Hematopoietic multipotent progenitor cell treated with erythropoietin and hydrocortisone succinate and interleukin-3 and kit ligand, for 6 days (in vitro differentiated cells): ENCODE measurements at places on chromosomes 16 and 17.
A peak's percentile ranks its signal among the peaks of the same experiment; 100 is the strongest.

GRCh38 chr16:56525236-56525635 is 5.4 kb upstream of the BBS2 start:
- DNase-seq: no peak

DNA sequence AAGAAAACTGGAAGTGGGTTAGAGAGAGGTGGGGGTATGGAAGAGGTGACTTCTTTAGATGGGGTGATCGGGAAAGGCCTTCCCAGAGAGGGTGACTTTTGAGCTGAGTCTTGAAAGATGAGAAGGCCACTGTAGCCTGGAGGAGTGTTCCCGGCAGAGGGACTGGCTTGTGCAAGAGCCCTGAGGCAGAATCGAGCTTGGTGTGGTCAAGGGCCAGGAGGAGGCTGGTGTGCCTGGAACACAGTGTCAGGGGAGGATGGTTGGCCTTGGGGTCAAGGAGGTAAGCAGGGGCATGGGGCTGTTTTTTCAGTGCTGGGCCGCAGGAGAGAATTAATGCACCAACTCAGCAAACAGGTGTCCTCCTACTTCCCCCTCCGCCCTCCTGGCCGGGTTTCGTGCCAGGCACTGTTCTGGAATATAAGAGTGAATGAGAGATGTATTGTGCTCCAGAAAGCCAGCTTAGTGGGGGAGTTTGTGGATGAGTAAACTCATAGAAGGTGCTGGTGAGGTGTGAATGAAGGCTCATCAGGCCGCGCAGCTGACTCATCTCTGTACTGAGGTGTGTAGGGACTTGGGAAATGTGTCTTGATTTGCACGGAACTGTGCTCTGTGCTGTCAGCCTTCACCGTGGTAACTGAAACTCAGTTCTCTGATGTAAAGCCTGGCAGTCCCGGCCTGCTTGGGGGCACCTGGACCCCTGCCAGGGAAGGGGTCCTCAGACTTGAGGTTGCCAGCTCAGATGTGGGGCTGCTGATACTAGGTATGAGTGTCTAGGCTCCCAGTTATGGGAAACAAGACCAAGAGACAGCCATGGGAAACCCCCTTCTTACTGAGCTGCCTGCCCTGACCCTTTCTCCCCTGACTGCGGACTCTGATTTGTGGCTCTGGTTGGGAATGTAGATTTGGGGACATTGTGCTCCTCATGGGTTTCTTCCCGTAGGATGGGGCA is 15.3 kb downstream of the KSR1 start:
- no peak for DNase-seq

- no peak for DNase-seq
Measured at GRCh38 chr16:17083628-17084027, 387.1 kb downstream of the XYLT1 start.

- no peak for DNase-seq
Measured at GRCh38 chr17:65593855-65594845, 32.7 kb upstream of the AXIN2 start.

GRCh38 chr17:7558544-7559319 is at the start of gene TNFSF13:
TSS of gene TNFSF13 (plus strand) at chr17:7558750. CDS start at chr17:7559040, 290 bp downstream.
- DNase-seq: peak; percentile 78

DNA sequence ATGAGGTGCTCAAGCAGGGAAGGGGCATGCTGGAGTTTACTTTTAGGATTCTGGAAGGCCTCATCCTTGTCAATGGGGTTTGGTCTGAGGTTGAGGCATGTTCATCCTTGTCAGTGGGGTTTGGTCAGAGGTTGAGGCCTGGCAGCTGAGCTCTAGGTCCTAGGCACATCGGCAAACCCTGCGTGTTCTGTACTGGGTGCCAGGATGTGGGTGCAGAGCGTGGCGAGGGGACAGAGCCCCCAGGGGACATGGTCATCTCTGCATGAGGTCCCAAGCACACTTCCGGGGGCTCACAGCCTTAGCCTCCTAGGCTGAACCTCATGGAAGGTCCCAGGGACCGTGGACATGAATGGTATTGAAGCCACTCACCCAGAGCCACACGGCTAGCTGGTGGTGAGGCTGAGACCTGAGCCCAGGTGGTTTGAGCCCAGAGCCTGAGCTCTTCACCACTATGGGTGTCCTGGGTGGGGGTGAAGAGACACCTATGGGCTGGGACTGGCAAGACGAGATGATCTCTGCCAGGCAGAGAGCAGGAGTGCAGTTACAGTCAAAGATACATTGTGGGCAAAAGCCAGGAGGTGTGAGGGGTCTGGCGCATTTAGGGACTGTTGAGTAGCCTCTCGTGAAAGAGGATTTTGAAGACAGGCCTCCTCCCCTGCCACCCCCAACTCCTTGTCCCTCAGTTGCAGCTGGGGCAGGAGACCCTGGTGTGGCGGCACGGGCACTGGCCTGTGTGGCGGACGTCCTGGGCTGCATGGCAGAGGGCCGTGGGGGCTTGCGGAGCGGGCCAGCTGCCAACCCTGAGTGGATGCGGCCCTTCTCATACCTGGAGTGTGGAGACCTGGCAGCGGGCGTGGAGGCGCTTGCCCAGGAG is 19.3 kb downstream of the FCSK start:
- peak; percentile 40 for DNase-seq

GRCh38 chr16:58236831-58237230 is 38.9 kb upstream of the CSNK2A2 start:
- DNase-seq: no peak

GRCh38 chr17:55342800-55343585 is 78.2 kb downstream of the HLF start:
- no peak for DNase-seq
